Adrenal gland (tissue), 19 donors: ENCODE measurements at places on chromosomes 7 and 10.

GRCh38 chr10:76787746-76788451 lies 849.7 kb downstream of the KCNMA1 start:
- no peak for DNase-seq
- no peaks in the 10 kb centered on the region for H3K27me3 ChIP-seq
- H3K4me3 ChIP-seq = no peak overlapping the region
- H3K36me3 ChIP-seq = no peaks in the 10 kb centered on the region

- DNase-seq = no peak
- H3K4me1 ChIP-seq = no peaks in the 10 kb centered on the region
- H3K36me3 ChIP-seq = no peaks in the 10 kb centered on the region
- no peak overlapping the region for H3K4me3 ChIP-seq
Observed at GRCh38 chr10:6617309-6618076, 37.4 kb upstream of the PRKCQ start.

DNA sequence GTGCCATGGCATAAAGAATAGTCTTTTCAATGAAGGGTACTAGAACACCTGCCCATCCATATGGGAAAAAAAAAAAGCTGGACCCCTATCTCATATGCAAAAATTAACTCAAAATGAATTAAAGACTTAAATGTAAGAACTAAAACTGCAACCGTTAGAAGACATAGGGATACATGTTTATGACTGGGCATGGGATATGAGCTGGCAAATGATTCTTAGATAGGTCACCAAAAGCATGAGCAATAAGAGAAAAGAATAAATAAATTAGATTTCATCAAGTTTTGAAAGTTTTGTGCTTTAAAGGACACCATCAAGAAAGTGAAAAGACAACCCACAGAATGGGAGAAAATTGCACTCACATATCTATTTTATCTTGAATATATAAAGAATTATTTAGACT lies 222.0 kb downstream of the ADK start:
- no peaks in the 10 kb centered on the region for H3K4me1 ChIP-seq
- no peak overlapping the region for H3K4me3 ChIP-seq
- no peak for DNase-seq
- H3K27me3 ChIP-seq = no peaks in the 10 kb centered on the region
- no peaks in the 10 kb centered on the region for H3K36me3 ChIP-seq

DNA sequence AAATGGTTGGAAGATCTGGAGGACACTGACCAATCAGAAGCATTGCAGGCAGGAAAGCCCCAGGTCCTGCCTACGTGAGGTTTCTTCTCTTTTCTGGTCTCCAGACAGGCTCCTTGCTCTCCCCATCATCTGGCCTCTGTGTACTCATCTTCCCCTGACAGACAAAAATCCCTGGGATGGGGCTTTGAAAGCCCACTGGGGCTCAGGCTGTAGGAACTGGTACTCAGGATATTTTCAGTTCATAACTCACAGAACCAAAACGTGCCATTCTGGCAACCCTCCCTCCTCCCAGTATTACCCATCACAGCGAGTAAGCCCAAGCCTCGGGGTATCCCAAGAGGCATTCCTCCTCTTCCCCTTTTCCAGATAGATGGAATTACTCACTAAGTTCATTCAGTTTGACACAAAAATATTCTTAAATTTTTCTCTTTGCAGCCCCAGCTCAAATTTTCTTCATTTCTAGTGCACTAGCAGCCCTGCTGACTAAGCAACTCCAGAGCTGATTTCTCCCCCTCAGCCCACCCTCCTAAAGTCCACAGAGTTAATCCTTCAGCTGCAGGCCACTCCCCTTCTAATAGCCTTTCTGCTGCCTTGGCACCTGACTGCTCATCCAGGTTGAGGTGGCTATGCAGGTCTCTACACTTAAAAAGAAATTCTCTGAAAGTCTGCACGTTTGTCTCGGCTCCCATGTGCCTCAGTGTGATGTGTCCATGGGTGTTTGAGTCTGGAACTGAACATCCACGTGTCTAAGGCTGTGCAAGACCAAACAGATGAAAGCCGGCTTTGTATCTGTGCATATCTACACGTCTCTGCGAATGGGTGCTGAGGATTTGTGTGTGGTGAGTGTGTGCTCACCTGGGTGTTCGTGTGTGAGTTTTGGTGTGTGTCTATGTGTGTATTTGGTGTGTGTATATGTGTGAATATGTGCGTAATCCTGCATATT lies 331.4 kb downstream of the CCSER2 start:
- H3K4me1 ChIP-seq = no peaks in the 10 kb centered on the region
- no peaks in the 10 kb centered on the region for H3K27me3 ChIP-seq
- no peaks in the 10 kb centered on the region for H3K36me3 ChIP-seq
- no peak for DNase-seq
- no peak overlapping the region for H3K4me3 ChIP-seq
- H3K27ac ChIP-seq = no peak overlapping the region

GRCh38 chr7:128886391-128887168 lies 23.9 kb downstream of the ATP6V1F start:
- H3K4me3 ChIP-seq = no peak overlapping the region
- H3K36me3 ChIP-seq = no peaks in the 10 kb centered on the region
- H3K27ac ChIP-seq = no peak overlapping the region
- H3K27me3 ChIP-seq = peaks cover 10% of the 10 kb centered on the region
- no peak for DNase-seq

- H3K4me1 ChIP-seq = no peaks in the 10 kb centered on the region
- peaks cover 9% of the 10 kb centered on the region for H3K27me3 ChIP-seq
- H3K36me3 ChIP-seq = no peaks in the 10 kb centered on the region
- no peak for DNase-seq
- H3K4me3 ChIP-seq = no peak overlapping the region
Observed at GRCh38 chr10:43287056-43288007, 20.5 kb upstream of the RASGEF1A start.

DNA sequence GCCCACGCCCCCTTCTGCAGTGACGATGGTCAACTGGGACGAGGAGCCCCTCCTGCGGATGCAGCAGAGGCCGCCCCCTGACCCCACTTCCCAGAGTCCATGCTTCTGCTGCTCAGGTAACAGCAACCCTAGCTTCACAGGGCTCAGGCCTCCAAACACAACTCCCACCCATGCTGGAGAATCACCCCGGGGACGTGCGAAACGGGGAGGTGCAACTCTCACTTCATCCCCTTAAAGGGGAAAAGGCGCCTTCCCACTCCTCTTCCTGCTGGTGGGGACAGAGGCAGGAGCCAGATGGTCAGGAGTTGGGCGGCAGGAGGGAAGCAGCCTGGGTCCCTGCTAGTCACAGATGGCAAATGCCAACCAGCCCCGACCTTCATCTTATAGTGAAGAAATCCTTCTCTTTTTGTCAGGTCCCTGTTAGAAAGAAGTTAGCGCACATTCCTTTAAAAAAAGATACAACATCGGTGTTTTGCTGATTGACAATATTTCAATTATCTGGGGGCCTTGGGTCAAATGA lies 155.4 kb downstream of the DIP2C start:
- no peaks in the 10 kb centered on the region for H3K27me3 ChIP-seq
- H3K4me3 ChIP-seq = no peak overlapping the region
- no peak for DNase-seq
- H3K36me3 ChIP-seq = no peaks in the 10 kb centered on the region
- no peaks in the 10 kb centered on the region for H3K4me1 ChIP-seq
